KG1 (cell line): ENCODE measurements at places on chromosomes 7 and 10.

GRCh38 chr10:97534746-97535367 lies 36.1 kb downstream of the UBTD1 start:
- no peak for DNase-seq

DNA sequence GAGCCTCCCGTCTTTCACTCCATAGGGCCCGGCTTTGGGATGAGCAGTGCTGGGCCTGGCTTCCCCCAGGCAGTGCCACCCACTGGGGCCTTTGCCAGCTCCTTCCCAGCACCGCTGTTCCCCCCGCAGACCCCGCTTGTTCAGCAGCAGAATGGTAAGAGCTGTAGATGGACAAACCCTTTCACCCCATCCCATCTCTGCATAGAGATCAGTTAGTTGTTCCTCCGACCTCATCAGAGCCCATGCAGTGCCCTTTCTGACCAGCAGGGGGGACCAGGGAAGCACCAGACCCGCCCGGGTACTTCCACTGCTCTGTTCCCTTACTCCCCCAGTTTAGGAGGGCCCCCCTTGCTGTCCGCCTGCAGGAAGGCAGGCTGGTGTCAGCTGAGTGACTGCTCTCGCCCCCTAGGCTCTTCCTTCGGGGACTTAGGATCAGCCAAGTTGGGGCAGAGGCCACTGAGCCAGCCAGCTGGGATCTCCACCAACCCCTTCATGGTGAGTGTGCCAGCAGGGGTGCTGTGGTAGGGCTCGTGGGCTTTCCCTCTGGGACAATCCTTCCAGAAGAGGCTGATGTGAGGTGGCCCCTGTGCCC lies 9.8 kb downstream of the SAP25 start:
- no peak for DNase-seq

- no peak for DNase-seq
Measured at GRCh38 chr10:85961073-85961472, 405.5 kb downstream of the GRID1 start.

GRCh38 chr7:80482950-80483349 lies 28.9 kb downstream of the GNAT3 start:
- no peak for DNase-seq

DNA sequence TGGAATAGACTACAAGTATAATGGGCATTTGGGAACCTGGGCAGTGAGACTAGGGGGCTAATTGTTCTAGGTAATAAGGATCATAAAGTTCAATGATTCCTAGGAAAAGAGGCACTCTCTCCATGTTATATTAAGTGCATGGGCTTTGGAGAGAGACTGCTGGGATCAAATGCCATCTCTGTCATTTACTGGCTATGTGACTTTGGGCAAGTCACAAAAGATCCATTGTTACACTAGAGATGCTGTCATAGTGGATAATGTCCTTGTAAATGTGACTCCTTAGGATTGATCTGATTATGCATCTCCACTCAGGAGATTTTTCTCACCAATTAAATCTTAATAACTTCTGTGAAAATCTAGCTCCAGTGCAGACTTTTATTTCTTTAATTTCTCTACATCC lies 156.3 kb upstream of the CACNA2D1 start:
- no peak for DNase-seq
